Fibroblast of skin of right quadriceps (primary cell): ENCODE measurements at places on chromosomes 3 and 15.

GRCh38 chr3:133995264-133995663, 34.5 kb downstream of the SLCO2A1 start:
- no peak for DNase-seq

DNA sequence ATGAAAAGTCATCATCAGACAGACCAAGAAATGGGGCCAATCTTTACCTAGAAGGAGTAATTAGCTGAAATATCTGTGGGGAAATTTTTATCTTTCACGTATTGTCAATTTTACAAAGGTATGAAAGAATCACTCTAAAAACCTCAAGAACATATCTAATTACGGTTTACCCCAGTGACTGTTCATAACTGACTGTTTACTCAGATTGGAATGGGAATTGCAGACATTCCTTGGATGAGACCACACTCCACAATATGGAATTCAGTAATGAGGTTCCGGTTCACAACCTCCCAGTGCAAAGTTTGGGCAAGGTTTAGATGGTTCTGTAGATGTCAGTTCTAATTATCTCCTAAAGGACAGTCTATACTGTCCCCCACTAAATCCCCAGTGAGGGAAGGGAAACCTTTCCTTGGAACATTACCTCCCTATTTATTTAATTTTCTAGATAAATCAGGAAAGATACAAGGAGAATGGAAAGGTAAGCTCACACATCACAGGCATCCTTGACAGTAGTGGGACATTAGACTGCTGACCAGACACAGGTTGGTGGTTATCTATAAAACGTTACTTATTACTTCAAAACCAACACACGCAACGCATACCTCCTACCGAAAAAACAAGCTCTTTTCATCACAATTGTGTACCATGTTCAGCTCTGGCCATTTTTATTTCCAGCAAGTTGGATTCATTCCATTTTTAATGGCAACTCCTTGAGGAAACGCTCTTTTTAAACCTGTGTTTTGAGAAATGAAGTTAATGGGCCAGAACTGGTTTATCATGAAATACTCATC, 129.9 kb downstream of the RORA start:
- DNase-seq: peak; percentile 84

GRCh38 chr3:111351334-111351733, 190.7 kb upstream of the CD96 start:
- DNase-seq: no peak

- no peak for DNase-seq
Observed at GRCh38 chr3:70488816-70489215, 176.4 kb upstream of the MDFIC2 start.

DNA sequence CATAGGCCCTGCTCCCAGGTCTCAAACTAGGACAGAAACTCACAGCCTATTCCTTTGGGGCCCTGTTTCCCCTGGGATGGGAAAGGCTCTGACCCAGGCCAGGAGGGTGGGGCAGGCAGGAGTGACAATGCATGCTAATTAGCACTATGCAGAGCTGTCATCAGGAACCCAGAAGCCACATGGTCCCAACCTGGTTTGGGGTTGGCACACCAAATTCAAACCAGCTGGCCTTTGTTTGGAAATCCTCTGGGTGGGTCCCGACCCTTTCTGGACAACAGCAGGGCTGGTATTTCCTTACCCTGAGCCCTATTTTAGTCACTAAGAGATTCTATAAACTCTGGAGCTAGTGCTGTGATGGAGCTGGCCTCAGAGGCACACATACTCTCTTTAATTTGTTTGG, 166.2 kb downstream of the LRTM1 start:
- no peak for DNase-seq

DNA sequence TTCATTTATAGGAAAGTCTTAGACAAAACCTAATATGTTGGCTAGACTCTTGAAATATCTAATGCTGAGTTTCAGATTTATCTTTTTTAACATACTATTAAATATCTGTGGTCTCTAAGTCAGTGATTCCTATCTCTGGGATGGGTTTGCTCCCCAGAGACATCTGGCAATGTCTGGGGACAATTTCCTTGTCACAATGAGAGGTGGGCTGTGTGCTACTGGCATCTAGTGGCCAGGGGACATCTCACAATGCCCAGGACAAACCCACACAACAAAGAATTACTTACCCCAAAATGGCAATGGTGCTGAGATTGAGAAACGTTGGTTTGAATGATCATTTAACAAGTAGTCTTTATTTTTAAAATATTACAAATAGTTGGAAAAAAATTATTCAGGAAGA, 602.1 kb downstream of the MAGI1 start:
- DNase-seq: peak; percentile 20

DNA sequence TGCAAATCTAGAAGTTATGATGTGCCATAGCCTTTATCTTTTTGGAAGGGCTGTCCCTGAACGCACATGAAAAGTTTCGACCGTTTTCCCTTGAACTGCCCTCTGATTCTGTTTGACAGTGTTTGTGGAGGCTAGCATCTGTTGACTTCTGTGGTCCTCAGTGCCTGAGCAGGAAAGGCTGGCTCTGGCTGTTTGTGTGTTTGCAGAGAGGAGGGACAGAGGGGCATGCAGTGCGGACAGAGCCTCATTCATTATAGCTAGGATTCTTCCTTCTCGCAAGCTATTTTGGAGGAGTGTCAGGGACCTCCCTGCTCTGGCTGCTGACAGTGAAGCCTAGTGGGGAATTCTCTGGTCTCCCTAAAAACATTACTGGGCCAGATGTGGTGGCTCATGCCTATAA, 64.5 kb downstream of the CDAN1 start:
- no peak for DNase-seq

GRCh38 chr3:106332884-106333283, 464.1 kb upstream of the CBLB start:
- peak; percentile 8 for DNase-seq

- no peak for DNase-seq
Observed at GRCh38 chr3:38640661-38641452, 8.6 kb downstream of the SCN5A start.

- DNase-seq: no peak
Observed at GRCh38 chr3:36197151-36197550, 183.2 kb upstream of the STAC start.

DNA sequence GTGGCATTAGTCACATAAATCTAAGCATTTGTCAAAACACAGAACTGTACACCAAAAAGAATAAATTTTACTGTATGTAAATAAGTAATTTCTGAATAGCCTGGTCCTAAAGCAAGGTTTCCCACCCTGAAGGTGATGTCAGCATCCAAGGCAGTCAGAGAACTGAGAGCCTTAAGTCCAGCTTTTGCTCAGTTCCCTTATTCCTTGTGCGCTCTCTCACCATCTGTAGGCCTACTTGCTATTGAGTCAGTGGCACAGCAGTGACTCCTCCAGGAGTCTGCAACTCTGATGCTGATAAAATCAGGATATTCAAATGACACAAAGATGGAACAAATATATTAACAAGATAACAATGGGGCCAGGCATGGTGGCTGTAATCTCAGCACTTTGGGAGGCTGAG, 22.3 kb downstream of the VPS39 start:
- DNase-seq: no peak

DNA sequence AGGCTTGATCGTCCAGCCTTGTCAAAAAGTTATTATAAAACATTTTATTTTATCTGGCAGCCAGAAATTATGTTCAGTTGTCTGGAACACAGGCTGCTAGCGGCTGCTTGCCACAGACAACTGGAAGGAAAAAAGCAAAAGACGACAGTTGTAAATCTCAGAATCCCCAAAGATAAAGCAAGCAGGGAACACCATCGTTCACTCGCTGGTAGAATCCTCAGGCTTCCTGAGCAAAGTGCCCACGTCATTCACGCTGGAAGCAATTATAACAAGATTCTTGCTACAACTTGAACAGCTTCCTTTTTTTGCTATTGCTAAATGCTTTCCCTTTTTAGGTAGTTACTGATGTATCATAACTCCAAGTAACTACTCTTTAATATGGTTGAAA, 33.6 kb downstream of the ADAMTS17 start:
- DNase-seq: peak; percentile 8

- DNase-seq: no peak
Observed at GRCh38 chr3:14298991-14299555, 103.3 kb upstream of the SLC6A6 start.

DNA sequence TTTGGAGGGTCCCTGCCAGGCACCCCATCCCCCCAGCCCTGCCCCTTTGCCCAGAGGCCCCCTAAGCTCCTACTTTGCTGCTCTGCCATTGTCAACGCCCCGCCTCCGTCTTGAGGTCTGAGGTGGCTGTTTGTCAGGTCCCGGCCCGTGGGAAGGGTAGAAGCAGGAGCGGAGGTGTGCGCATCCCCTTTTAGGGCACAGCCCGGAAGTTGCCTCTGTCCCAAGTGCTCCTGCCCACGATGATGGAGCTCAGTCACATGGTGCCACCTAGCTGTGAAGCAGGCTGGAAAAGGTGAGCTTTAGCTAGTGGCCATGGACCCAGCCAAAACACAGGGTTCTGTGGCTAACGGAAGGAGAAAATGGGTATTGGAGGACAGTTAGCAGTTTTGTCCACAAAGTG, 28.5 kb upstream of the LCTL start:
- DNase-seq: no peak

DNA sequence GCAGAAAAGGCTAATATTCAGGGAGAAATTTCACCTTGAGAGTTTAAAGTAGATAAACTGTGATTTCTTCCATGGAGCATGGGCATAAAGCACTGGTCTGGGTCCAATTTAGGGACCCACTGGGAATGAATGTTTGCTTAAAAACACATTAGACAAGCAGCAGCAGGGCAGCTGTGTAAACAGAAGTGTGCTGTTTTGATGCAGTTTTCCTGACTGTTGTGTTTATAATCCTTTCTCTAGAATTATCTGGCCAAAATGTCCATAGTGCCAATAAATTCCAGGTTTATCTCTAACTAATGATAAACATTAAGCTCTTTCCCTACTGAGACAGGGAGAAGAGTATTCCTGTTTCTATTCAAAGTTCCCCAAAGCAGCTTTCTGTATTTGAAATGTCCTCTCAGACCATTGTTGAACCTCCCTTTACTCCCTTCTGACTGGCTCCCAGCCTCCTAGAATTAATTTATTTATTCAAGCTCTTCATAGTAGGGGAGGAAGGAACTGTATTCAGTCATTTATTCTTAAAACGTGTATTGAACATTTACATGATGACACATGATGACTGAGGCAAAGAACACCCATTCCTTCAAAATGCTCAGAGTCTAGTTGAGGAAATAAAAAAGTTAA, 7.0 kb upstream of the TM4SF18 start:
- peak; percentile 46 for DNase-seq

- no peak for DNase-seq
Observed at GRCh38 chr3:101166150-101166549, 154.2 kb downstream of the IMPG2 start.

DNA sequence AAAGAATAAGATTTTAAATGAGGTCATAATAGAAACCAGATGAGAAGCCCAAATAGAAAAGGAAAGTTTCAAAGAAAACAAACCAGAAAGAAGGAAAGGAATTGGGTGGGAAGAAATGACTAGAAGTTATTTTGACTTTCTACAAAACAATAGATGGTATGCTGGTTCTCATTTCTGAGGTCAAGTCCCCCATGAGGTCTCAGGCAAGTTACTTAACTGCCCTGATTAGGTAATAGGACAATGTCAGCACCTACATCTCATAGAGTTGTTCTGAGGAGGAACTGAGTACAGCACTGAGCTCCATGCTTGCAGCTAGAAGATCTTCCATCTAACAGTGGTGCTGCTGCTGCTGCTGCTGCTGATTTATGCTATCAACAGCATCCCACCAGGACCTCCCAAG, 185.9 kb downstream of the ERC2 start:
- no peak for DNase-seq

- no peak for DNase-seq
Observed at GRCh38 chr3:43288850-43289249, 2.5 kb downstream of the SNRK start.

- DNase-seq: peak; percentile 41
Observed at GRCh38 chr3:61637088-61638051, 76.0 kb downstream of the PTPRG start.

DNA sequence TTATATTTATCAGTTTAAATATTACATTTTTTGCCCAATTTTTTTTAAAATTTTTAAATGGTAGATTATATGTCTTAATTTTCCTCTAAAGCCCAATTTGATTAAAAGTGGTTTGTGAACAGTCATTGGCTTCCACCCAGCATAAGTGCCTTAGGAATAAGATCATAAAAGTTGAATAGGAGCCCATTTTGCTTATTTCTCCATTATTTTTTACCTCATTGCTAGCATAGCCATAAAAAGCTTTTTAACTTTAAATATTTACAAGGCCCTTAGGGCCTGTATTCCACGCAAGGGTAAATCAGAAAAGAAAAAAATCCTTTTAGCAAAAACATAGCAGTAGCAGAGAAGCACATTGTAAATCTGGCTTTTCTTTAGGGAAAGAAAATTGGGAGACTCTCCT, 9.0 kb downstream of the TTC14 start:
- no peak for DNase-seq

DNA sequence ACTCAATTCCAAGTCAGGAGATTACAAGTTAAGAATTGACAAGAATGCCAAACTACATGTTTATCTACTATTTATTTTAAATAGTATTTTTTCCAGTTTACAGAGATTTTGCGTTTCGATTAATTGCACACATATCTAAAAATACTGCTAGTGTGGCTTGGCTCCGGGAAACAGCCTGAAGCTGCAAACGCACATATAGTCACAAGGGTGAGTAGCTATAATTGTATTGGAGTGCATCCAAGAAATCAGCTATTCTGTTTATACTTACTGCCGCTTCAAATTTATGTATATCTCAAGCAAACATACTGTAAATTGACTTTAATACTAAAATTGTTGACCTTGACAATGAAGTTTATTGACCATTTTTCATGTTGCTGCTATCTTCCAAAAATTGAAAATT, 77.0 kb upstream of the PLSCR5 start:
- peak; percentile 27 for DNase-seq

GRCh38 chr3:188824566-188824965, 347.2 kb upstream of the TPRG1 start:
- peak; percentile 44 for DNase-seq

DNA sequence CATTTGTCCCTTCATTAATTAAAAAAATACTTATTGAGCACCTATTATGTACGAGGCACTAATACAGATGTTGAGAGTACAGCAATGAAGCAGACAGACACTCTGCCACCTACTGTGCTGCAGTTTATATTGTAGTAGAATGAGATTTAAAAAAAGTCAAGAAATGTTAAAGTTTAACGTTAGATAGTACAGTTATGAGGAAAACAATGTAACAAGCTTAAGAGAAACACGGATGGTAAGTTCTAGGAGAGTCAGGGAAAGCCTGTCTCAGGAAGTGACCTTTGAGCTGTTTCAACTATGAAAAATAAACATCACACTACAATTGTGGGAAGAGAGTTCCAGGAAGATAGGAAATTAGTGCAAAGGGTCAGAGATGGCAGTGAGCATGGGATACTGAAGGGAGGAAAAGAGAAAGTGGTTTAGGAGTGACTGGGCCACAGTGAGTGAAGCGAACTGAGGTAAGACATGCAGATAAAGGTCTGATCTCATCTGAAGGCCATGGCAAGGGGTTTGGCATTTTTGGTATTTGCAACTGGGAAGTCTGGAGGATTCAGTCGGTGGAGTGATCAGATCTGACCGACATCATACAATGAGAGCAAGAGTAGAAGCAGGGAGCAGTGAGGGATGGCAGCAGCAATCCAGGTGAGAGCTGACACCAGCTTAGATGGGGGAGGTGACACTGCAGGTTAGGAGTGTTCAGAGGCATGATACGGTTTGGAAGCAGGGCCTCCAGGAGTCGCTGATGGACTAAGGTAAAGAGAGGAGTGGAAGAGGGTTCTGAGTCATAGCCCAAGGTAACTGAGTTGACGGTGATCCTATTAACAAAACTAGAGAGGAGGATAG, 28.5 kb downstream of the PLSCR4 start:
- DNase-seq: no peak
